GM23248 (cell line): ENCODE measurements at places on chromosomes 5 and 9. TPM values are rescaled to one million over a fixed set of nuclear protein-coding genes. Genes with fewer than 3 reads are reported as not detected.

Gene EEIG1
- 6.1 and 29.6 TPM in 2 replicates for total RNA-seq

Gene NR6A1
- not detected in 2 replicates for total RNA-seq

Gene SMIM33
- total RNA-seq, result not detected in 2 replicates

Gene IL7R
- 12.6 and 16.9 TPM in 2 replicates for total RNA-seq

Gene GAS1
- total RNA-seq, result 29.7 and 36.0 TPM in 2 replicates
